ENCODE measurements at places on chromosomes 3 and 15. TPM values are rescaled to one million over a fixed set of nuclear protein-coding genes. Genes with fewer than 3 reads are reported as not detected.

DNA sequence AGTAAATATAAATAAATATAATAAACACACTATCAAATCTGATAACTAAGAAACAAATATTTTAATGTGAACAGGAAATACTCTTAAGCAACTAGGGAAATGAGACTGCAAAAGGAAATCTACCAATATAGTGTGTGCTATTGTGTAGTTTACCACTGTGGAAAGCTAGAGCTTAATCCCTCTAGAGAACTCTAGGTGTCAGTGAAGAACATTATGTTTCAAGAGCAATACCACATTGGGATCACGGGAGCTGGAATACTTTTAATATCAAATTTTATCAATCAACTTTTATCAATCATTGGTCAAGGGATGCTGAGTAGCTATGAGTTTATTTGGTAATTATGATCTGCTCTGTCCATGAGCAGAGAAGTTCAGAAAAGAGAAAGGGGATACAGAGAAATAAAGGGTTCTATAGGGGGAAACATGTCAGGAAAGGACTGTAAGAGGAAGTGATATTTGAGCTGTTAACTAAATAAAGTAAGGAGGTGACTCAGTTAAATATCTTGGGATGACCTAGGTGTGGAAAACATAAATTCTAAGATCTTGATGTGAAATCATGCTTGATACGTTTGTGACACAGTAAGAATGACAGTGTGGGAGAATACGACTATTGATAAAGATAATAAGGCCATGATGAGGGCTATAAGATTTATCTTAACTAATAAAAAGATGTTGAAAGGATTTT, 762.2 kb upstream of the ALCAM start:
- H3K4me1 ChIP-seq = peaks cover 10% of the 10 kb centered on the region
- H3K27ac ChIP-seq = no peak overlapping the region
- H3K27me3 ChIP-seq = no peaks in the 10 kb centered on the region
- no peak overlapping the region for H3K4me3 ChIP-seq

DNA sequence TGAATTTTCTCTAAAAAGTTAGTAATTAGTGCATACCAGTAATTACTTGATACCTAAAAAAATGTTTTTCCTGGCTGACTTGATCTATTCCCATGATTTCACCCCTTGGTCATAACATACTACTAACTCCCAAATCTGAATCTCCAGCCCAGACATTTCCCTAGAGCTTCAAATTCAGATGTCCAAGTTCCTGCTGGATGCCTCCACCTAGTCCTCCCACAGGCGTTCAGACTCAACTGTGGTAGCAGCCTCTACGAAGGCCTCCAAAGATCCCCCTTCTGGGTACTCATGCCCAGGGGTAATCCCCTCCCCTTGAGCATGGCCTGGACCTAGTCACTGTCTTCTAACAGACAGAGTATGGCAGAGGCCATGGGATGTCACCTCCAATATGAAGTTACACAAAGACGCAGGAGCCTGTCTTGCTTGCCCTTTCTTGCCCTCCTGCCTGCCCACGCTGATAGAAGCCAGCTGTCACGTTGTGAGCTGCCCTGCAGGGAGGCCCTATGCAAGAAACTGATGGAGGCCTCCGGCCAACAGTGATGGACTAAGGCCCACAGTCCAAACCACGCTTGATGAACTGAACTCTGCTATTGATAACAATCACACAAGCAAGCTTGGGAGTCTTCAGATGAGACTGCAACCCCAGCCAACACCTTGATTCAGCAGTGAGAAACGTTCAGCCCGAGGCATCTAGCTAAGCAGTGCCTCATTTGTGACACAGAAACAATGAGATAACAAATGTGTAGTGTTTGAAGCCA, 8.6 kb upstream of the FBN1 start:
- H3K4me3 ChIP-seq = no peak overlapping the region
- H3K27ac ChIP-seq = no peak overlapping the region
- no peak for DNase-seq
- H3K27me3 ChIP-seq = no peaks in the 10 kb centered on the region
- peaks cover 2% of the 10 kb centered on the region for H3K36me3 ChIP-seq

DNA sequence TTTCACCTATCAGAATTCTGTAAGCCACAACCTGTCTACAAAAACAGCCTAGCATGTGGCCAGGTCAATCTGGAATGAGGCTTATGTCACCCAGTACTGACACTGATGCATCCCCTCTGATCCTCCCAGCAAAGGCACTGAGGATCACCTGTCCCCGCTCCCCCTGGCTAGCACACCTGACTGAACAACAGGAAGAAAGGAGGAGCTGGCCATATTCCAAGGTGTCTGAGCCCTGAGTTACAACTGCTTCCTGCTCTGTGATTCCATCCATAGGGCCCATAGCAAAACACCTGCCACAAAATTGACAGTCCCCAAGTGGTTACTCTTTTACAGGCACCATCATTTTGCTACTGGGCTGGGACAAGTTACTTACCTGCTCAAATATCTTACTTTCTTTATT, 555.5 kb upstream of the CFAP20DC start:
- no peaks in the 10 kb centered on the region for H3K36me3 ChIP-seq
- peaks cover 5% of the 10 kb centered on the region for H3K27me3 ChIP-seq
- H3K4me3 ChIP-seq = no peak overlapping the region
- no peak overlapping the region for H3K27ac ChIP-seq

GRCh38 chr3:124882816-124883747, 4.1 kb downstream of the ITGB5 start:
- no peak for DNase-seq
- peaks cover 9% of the 10 kb centered on the region for H3K36me3 ChIP-seq
- H3K4me1 ChIP-seq = peaks cover 67% of the 10 kb centered on the region
- peak overlapping the region; percentile 66 for H3K27ac ChIP-seq

DNA sequence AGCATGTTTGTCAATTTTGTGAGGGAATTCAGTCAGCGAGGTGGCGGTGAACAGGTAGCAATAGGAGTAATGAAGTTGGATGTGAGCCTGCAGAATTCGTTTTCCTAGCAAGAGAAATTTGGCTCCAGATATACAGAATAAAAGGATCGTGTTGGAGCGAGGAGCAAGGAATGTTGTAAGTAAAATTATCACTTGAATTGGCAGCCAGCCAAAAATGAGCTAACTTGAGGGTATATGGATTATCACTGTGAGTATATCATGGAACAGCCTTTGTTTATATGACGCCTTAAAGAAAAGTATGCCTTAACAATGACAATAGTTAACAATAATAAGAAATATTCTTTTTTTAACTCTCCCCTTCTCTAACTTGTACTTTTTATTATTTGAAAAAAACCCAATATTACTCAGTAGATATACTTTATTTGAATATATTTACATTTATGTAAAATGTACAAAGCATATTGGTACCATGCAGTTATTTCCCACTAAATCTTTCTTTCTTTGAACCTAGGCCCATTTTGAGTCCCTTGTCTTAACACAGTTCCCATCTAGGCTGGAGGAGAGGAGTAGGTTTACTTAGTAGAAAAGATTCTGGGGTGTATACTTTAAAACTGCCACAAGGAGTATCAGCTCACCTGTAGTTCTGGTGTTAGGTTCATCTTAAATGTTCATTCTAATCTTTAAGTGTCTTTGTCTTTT, 29.3 kb downstream of the EPHA6 start:
- no peak overlapping the region for H3K4me3 ChIP-seq
- DNase-seq = no peak
- no peaks in the 10 kb centered on the region for H3K36me3 ChIP-seq
- H3K27ac ChIP-seq = no peak overlapping the region

The TFRC gene
- total RNA-seq = 84.6 TPM

GRCh38 chr3:177443469-177443868, 246.2 kb upstream of the TBL1XR1 start:
- no peak overlapping the region for H3K4me3 ChIP-seq
- H3K36me3 ChIP-seq = no peaks in the 10 kb centered on the region
- H3K4me1 ChIP-seq = peaks cover 23% of the 10 kb centered on the region
- H3K27ac ChIP-seq = peak overlapping the region; percentile 83
- no peak for DNase-seq
- H3K27me3 ChIP-seq = no peaks in the 10 kb centered on the region

GRCh38 chr3:127860211-127860696, 37.9 kb upstream of the MGLL start:
- H3K27me3 ChIP-seq = no peaks in the 10 kb centered on the region
- no peaks in the 10 kb centered on the region for H3K36me3 ChIP-seq
- no peak overlapping the region for H3K27ac ChIP-seq
- peak; percentile 27 for DNase-seq
- H3K4me3 ChIP-seq = no peak overlapping the region

- no peaks in the 10 kb centered on the region for H3K36me3 ChIP-seq
- no peak overlapping the region for H3K4me3 ChIP-seq
- H3K27me3 ChIP-seq = peaks cover 9% of the 10 kb centered on the region
Observed at GRCh38 chr15:31523655-31524049, 197.0 kb downstream of the KLF13 start.

DNA sequence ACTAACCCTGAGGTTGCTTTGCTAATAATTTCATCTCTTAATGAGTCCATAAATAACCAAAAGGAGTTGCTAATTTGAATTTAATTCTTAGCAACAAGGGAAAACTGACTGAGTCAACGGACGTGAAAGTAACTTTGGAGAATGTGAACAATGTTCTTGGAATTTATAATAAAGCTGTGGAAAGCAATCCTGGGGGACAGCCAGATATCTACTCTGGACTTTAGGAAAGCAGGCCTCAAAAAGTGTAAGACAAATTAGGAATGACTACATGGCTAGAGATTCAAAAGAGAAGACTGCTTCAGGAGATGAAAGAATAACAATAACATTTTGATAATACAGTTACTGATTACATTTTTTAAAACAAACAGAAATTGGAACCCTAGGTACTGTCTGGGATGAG, 318.4 kb upstream of the COL8A1 start:
- peaks cover 6% of the 10 kb centered on the region for H3K36me3 ChIP-seq
- peaks cover 65% of the 10 kb centered on the region for H3K4me1 ChIP-seq
- H3K4me3 ChIP-seq = no peak overlapping the region

- no peaks in the 10 kb centered on the region for H3K36me3 ChIP-seq
- DNase-seq = no peak
- H3K4me3 ChIP-seq = no peak overlapping the region
Observed at GRCh38 chr3:25564075-25564474, 100.6 kb downstream of the TOP2B start.

DNA sequence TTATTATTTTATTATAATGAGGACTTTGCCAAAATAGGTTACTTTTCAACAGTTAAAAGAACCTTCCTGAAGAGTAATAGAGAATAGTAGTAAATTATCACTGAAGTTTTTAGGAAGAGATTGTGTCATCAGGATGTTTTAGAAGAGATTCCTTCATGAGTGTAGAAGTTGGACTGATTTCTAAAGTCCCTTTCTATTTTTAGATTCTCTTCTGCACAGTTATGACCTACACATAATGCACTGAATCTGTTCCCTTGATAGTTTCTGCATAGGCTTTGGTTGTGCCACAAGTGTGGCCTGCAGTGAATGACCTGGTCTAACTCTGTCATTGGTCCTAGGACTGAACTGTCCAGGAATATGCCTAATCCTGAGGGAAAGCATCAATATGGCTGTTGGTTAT, 23.9 kb downstream of the SLC35A5 start:
- H3K27ac ChIP-seq = no peak overlapping the region
- H3K4me1 ChIP-seq = peaks cover 2% of the 10 kb centered on the region
- H3K4me3 ChIP-seq = no peak overlapping the region
- no peak for DNase-seq
- H3K27me3 ChIP-seq = no peaks in the 10 kb centered on the region

DNA sequence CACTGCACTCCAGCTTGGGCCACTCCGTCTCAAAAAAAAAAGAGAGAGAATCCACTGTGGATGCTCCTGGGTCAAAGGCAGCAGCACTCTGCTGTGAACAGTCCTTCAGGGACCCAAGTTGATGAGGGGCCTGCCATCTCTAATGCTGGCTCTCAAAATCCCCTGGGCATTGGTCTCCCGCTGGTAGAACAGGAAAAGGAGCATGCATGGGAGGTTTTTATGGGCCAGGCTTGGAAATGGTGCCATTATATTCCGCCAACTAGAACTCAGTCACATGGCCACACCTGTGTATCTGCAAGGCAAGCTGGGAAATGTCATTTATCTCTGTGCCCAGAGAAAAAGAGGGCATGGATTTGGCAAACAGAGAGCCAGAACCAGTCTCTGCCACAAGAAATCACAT, 3.4 kb upstream of the DIS3L start:
- no peaks in the 10 kb centered on the region for H3K36me3 ChIP-seq
- DNase-seq = no peak
- H3K27ac ChIP-seq = no peak overlapping the region
- H3K4me1 ChIP-seq = peaks cover 23% of the 10 kb centered on the region

The FSIP1 gene
- 0.54 TPM for total RNA-seq

The PIGBOS1 gene
- 15.6 TPM for total RNA-seq

The METTL6 gene
- total RNA-seq = 23.9 TPM

The TERC gene
- 1.5 TPM for total RNA-seq

Data from osteocyte (in vitro differentiated cells).